Mammary epithelial cell (primary cell): ENCODE measurements at places on chromosomes 11 and 22. TPM values are rescaled to one million over a fixed set of nuclear protein-coding genes. Genes with fewer than 3 reads are reported as not detected.
A peak's percentile ranks its signal among the peaks of the same experiment; 100 is the strongest.

DNA sequence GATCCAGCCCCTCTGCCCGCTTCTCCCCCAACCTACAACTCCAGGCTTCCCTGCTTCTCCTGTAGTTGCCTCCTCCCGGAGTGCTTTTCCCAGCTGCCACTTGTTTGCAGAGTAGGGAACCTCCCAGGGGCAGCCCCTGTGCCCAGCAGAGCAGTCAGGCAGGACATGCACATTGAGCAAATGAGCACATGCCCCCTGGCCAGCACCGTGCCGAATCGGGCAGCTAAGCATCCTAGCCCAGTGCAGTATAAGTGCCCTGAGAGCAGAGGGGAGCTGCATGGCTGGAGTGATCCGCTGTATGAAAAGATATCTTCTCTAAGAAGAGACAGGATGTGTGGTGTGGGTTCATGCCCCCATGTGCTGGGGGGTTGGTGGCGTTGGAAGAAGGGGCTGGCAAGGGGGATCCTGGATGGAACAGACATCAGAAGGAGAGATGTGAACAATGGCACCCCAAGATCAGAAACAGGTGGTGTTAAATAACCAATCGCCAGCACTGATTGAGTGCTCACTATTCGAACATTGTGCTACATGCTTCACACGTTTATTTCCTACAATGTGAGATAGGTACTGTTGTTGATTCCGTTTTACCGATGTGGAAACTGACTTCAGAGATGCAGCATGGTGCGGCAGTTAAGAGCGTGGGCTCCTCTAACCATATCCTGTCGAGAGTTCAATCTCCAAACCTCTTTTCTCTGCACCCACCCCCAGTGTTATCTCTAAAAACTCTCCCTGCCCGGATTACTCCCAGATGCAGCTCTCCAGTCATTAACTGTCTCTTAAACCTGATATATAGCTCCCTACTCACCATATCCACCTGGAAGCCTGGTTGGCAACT, 1.2 kb downstream of the AIP start:
- DNase-seq, result no peak

GRCh38 chr11:55895216-55895615, 12.1 kb downstream of the TRIM51 start:
- DNase-seq, result no peak

DNA sequence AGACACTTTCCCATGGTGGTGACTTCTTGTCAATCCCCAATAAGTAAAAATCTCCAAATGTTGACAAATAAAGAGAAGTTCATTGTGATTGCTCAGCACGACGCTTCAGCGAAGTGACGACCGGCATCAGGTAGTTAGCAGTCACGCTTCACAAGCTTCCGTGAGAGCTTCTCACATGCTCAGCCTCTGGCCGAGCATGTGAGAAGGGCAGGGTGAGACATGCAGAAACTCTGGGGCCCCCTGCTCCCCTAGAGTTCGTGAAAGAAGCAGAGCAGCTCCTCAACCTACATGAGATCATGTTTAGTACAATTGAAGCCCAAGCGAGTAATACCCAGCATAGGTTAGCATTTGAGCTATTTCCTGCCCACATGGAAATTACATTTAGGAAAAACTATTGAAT, 4.4 kb upstream of the C11orf16 start:
- no peak for DNase-seq

GRCh38 chr22:22667966-22668880, 23.8 kb downstream of the GGTLC2 start:
- DNase-seq, result no peak

- DNase-seq, result no peak
Measured at GRCh38 chr22:39087881-39088684, 9.0 kb upstream of the APOBEC3H start.

- no peak for DNase-seq
Measured at GRCh38 chr11:9763301-9763700, 99.4 kb downstream of the SWAP70 start.

DNA sequence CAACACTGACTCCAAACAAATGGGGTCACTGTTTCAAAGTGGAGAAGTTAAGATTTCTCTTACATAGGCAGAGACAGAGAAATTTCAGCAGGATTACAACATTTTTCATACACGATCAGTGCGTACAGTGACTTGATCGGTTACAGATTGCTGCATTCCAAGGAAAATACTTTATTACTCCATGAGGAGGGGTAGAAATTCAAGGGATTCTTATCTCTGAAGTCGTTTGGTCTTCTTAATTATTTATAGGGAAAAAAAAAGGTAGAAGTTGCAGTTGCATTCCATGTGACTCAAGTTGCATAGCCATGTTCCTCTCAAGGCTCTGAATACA, 10.7 kb upstream of the SMIM38 start:
- no peak for DNase-seq

DNA sequence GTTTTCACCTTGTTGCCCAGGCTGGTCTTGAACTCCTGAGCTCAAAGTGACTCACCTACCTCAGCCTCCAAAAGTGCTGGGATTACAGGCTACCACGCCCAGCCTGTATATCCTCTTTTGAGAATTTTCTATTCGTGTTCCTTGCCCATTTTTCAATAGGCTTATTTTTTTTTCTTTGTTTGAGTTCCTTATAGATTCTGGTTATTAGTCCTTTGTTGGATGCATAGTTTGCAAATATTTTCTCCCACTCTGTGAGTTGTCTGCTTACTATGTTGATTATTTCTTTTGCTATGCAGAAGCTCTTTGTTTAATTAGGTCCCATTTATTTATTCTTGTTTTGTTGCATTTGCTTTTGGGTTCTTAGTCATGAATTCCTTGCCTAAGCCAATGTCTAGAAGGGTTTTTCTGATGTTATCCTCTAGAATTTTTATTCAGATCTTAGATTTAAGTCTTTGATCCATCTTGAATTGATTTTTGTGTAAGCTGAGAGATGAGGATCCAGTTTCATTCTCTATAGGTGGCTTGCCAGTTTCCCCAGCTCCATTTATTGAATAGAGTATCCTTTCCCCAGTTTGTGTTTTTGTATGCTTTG, 17.7 kb upstream of the ZBED5 start:
- DNase-seq, result no peak

- DNase-seq, result peak; percentile 4
Measured at GRCh38 chr11:14975252-14975587, 3.1 kb upstream of the CALCA start.

- DNase-seq, result no peak
Measured at GRCh38 chr22:46522797-46523196, 14.6 kb downstream of the CELSR1 start.

GRCh38 chr22:27972732-27973698, 54.0 kb upstream of the PITPNB start:
- no peak for DNase-seq

DNA sequence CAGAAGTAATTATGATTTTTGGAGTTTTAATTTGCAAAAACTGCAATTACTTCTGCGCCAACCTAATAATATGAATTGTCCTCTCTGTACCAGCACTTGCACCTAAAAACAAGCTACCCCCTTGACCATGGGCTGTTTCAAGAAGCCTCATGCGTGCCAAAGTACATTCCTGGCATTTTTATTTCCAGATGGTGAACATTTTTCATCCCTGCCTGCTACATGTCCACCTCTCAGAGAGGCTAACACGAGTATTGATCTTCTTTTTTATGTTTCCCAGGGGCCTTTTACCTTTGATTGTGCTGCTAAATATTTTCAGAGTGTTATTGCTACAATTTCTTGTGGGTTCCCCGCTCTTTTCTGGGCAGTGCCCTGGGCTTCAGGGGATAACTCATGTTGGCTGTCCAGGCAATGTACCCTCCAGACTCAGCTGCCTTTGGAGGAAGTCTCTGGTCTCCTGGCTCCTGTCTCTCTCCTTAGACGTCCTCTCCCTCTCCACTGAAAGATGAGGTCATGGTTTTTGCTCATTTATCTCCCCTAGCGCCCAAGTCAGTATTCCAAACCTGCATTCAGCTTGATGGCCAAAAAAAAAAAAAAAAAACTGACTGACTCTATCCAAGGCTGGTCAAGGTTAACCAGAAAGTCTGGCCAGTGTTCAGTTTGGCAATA, 86.2 kb upstream of the ASPHD2 start:
- DNase-seq, result no peak

GRCh38 chr22:20001082-20001638, 15.5 kb downstream of the ARVCF start:
- DNase-seq, result no peak

DNA sequence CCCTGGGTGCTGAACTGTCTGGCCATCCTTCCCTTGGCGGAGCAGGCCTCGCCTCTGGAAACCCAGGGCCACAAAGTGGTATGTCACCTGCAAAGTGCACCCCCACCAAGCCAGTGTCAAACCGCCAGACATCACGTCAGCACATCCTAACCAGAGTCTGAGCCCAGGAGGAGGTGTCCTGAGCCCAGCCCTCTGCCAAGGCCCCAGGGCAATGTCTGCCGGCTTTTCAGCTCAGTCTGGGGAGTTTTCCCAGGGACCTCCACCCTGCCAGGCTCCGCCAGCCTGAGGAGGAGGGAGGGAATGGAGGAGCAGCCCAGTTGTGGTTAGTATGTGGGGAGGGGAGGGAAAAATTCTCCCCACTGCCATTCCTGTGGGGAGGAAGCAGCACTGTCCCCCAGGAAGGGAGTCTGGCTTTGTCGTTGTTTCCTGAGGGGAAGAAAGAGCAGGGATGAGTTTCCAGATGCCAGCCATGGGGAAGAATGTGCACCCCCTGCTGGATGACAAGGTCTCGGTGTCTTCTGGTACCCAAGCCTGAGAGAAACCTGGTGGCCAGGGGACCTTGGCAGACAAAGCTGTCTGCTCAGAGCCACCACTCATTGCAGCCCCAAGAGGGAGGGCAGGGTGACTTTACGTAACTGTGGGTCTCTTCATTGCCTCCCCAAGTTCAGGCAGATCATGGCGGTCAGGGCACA, 81.4 kb upstream of the CD82 start:
- DNase-seq, result peak; percentile 8

- DNase-seq, result no peak
Measured at GRCh38 chr11:128036006-128036405, 551.4 kb downstream of the ETS1 start.

DNA sequence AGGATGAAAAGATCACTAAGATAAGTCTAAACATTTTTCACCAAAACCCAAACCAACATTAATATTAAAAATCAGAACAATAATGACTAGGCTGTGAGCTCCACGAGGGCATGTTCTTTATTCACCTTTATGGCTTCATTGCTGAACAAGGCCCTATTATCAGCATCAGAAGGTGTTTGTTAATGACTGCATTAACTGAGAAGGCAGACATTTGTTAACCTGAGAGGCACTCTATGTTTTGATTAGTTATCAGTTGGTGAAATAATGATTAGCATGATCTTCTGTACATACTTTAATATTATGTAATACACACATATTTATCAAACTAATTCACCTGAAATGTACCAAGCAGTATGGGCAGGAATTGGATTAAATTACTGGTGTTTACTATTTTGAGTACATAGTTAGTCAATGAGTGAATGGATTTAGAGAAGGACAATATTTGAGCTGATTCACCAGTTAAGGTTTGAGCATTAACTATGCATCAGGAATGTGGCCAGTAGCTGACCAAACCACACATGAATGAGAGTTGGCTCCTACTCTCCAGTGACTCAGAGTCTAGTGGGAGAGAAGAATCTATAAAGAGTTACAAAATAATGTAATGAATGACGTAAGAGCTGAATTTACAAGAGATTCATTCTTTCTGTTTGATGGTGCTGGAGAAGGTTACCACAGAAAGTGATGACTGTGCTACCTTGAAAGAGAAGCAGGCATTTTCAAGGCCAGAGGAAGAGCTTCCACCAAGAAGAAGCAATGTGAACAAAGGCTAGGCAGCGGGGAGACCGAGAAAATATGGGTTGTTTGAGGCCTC, 6.7 kb downstream of the IL18 start:
- DNase-seq, result peak; percentile 100

DNA sequence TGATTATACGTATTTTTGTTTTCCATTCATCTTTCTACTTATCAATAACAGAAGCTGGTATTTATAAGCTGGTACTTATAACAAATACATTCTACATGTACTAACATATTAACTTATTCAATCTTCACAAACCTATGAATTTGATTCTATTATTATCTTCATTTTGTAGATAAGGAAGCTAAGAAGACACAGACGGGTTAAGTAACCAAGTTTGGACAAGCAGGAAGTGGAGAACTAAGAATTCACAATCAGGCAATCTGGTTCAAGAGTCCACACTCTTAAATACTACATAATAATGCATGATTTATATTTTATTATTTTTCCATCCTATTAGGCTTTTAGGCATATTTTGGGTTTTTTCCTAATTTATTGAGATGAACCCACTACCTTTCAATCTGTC, 25.0 kb downstream of the FCHSD2 start:
- no peak for DNase-seq

DNA sequence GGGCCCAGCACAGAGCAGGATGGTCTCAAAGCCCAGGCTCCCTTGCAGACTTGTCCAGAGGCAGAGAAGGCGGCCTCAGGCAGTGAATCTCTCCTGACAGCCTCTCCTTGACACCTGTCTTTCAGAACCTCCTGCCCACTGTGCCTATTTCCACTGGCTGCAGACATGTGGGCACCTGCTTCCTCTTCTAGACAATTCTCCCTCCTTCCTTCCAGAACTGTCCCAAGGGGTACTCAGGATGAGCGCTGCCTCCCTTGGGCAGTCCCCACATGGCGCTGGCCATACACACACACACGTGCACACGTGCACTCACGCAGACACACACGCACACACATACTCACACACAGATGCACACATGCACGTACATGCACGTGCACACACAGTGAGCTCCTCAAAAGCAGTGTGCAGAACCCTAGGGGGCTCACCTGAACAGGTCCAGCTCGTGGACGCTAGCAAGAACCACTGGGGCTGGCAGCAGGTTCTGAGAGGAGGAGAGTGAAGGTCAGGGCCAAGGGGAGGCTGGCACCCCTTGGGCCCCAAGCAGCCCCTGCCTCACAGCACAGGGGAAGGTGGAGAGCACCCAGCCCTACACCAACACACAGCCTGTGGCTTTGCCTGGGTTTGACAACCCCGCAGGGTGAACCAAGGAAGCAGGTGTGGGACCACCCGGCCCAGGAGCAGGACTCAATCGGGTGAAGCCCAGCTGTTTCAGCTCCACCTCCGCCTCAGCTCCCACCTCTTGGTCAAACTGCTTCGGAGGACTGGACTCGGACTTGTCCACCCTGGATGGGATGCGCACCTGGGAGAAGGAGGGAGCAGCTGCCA, 8.1 kb upstream of the PLXNB2 start:
- DNase-seq, result no peak

GRCh38 chr11:96579656-96580055, 189.8 kb downstream of the JRKL start:
- DNase-seq, result no peak

DNA sequence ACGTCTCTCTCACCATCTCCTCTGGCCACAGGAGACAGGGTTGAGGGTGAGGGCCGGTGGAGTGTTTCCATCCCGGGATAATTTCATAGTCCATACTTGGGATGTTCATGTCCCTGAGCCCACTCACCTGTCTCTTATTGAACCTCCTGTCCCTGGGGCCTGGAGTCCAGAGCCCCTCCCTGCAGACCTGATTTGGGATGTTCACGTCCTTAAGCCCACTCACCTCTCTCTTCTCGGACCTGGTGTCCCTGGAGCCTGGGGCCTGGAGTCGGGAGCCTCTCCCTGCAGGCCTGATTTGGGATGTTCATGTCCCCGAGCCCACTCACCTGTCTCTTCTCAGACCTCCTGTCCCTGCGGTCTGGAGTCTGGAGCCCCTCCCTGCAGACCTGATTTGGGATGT, 868.2 kb downstream of the BRD1 start:
- DNase-seq, result no peak

Gene TTC36
- 2.3 TPM for total RNA-seq

Gene PRG3
- not detected in 2 replicates for total RNA-seq

Gene VSIG2
- total RNA-seq, result not detected

Gene ANGPTL5
- total RNA-seq, result not detected

Gene TREH
- 0.33 TPM for total RNA-seq

Gene TSSK2
- total RNA-seq, result 0.16 TPM in 1 of 2 replicates, not detected in the other

Gene TTLL1
- total RNA-seq, result 3.6 and 5.9 TPM in 2 replicates
